ENCODE measurements at places on chromosomes 6 and 20.

DNA sequence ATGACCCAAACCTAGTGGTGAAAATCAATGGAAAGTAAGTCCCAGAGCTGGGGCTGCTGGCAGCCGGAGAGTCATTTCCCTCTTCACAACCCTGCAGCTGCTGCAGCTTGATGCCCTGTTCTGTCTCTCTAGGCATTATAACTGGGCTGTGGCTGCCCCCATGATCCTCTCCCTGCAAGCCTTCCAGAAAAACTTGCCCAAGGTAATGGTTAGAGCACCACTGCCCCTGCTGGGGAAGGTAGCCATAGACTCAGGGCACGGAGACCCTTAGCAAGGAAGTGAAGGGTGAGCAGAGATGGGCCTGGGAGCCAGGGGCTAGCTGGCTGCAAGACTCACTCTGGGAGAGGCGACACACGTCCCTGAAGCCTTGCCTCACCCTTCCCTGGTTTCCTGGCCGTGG lies 12.0 kb downstream of the LPIN3 start:
- DNase-seq: no peak

DNA sequence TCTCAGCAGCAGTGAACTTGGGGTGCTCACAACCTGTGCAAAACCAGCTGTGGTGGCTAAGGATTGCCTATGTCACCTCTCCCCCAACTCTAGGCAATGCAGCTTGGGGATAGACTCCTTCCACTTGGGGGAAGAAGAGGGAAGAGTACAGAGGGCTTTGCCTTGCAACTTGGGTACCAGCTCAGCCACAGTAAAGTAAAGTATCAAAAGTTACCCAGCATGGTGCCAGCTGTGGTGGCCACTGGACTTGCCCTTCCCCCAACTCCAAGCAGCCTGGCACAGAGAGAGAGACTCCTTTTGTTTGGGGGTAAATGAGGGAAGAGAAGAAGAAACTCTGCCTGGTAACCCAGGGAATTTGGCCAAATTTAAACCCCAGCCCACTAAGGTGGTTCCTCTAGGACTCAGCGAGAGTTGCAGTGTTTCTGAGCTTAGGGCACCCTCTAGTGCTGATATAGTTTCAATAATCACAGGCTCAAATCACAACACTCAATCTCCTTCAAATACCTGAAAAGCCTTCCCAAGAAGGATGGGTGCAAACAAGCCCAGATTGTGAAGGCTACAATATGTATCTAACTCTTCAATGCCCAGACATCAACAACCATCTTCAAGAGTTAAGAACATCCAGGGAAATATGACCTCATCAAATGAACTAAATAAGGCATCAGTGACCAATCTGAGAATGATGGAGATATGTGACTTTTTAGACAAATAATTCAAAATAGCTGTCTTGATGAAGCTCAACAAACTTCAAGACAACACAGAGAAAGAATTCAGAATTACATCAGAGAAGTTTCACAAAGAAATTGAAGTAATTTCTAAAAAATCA lies 7.6 kb upstream of the DEFB129 start:
- no peak for DNase-seq

- no peak for DNase-seq
These were observed 406.7 kb downstream of the CD83 start for GRCh38 chr6:14524319-14524718.

DNA sequence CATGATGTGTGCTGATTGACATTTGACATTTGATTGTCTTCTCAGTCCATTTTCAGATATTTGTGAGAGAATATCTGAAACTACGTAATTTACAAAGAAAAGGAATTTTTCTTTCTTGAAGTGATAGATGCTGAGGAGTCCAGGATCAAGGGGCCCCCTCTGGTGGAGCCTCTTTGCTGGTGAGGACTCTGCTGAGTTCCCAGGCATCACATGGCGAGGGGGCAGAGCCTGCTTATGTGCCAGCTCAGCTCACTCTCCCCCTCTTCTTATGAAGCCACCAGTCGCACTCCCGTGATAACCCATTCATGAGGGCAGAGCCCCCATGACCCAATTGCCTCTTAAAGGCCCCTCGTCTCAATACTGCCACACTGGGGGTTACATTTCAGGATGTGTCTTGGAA lies 91.3 kb downstream of the RPP40 start:
- DNase-seq: no peak

DNA sequence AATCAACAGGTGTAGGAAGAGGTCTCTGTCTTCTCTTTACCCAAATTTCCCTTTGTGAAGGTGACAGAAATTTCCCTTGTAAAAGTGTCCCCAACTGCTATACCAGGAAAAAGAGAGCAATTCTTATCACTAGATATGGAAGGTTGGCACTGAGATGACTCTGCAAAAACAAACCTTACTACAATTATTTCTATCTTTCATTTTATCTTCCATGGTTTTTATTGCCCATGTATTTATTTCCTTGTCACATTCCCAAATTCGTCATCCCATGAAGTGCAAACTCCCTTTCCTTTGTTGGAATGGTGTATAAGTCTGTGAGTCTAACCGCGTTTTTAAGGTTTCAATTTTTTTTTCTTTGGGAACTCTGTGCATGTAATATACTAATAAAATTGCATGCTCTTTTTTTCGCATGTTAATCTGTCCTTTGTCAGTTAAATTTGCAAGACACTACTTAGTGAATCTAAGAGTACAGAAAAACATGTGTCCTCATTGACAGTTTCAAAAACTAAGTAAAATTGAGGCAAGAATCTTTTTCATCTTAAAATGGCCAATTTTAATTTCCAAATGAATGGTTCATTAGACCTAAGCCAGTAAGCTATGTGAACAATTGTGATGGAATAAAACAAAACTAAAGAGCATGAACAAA lies 35.4 kb upstream of the HFE start:
- no peak for DNase-seq

Data from stimulated activated CD4-positive, alpha-beta T cell treated with anti-CD3 and anti-CD28 coated beads, Interleukin-15, amount 100 ng/mL, for 24 hours (primary cell).